ENCODE measurements at places on chromosomes 7 and 10.

DNA sequence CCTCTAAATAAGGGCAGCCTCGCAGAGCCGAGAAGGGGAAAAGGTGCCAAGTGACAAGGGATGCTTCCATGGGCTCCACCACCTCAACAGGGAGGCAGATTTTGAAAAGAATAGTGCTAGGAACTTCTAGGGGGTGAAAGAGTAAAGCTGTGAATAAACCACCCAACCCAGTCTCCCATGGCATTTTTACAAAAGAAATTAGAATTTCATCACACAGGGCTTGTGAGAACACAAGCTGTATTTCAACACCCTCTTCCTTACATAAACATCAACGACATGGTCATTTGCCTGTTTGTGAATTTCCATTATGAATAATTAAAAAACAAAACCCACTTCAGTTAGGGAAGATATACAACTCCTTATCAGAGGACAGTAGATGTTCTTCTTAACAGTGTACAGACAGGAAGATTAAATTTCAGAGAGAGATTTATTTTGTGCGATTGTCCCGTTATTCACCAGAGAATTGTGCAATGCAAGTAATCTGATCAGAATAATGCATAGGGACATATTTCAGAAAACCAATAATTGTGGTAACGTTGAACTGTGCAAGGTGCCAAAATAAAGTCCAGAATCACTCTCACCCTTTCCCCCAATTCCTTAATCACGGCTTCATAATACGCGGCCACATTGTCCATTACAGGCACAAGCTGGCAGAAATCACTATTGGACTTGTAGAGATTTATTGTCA, 207.8 kb upstream of the MGMT start:
- DNase-seq: no peak

DNA sequence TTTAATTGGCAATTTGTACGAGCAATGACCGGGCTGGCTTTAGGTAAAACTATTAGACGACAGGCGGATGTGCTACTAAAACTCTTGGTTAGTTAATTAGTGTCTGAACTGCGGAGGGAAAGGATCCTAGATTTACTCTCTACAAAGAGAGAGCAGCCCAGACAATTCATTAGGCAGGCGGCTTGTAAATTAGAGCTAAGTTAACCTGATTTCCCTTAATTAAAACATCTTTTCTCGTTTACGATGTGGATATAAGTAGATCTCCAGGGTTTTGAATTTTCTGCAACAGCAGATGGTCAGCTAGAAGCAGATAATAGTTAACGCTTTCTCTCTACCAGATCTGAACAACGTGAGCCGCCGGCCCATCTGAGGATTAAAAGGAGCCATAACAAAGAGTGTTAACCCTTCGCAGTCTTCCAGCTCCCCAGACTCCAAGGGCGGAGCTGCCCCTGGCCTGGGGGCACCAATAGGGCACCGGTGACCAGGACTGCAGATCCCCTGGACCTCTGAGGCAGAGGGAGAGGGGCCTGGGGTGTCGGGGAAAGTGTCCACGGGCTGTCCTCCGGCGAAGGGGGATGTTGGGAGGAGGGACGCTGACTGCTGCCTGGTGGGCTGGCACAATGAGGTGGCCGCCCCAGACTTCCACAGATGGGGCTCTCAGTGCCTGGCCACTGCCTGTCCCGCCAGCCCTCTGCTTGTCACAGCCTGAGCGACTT, 6.3 kb upstream of the UNCX start:
- DNase-seq: no peak

DNA sequence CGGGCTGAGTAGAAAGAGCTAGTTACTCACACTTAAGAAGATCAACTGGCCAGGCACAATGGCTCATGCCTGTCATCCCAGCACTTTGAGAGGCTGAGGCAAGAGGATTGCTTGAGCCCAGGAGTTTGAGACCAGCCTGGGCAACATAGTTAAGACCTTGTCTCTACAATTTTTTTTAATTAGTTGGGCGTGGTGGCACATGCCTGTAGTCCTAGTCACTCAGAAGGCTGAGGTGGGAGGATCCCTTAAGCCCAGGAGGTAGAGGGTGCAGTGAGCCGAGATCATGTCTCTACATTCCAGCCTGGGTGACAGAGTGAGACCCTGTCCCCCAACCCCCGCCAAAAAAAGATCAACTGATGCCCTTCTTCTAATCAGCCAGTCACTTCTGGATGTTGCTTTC, 74.6 kb upstream of the ATP6V0A4 start:
- no peak for DNase-seq

- DNase-seq: no peak
These were observed 10.6 kb downstream of the AUTS2 start for GRCh38 chr7:69608878-69609277.

DNA sequence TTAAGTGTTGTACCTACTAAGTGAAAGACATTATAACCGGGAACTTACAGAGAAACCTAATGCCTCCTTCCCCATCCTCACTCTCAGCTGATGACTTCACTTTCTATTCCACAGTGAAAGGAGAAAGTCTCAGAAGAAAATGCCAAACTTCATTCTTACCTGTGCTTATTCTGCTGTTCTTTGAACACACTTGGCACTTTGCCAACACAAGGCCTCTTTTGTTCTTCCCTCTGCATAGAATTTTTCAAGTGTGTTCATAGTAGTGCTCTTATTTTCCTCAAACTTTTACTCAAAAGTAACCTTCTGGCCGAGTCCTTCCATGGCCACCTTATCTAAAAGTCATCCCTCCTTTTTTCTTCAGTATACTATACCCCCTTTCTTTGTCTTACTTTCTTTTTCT, 59.4 kb upstream of the ETV1 start:
- DNase-seq: no peak

DNA sequence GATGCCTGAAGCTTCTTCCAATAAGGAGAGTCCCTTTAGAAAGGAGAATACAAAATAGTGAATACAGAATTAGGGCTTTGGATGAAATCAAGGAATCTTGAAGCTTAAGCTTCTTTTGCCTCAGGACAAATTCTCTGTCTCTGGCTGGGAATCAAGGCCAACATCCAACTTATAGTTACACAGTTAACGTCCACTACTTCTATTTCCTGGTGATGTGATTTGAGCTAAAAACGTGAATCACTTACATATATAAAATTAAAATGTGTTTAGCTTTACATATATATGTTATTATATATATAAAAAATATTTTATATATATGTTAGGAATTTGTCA, 11.4 kb upstream of the INPP5F start:
- no peak for DNase-seq

- no peak for DNase-seq
These were observed 109.3 kb upstream of the HPS1 start for GRCh38 chr10:98556061-98556460.

GRCh38 chr7:74044366-74045350, 16.7 kb downstream of the ELN start:
- DNase-seq: no peak

GRCh38 chr10:125208854-125209565, 48.6 kb upstream of the CTBP2 start:
- no peak for DNase-seq

DNA sequence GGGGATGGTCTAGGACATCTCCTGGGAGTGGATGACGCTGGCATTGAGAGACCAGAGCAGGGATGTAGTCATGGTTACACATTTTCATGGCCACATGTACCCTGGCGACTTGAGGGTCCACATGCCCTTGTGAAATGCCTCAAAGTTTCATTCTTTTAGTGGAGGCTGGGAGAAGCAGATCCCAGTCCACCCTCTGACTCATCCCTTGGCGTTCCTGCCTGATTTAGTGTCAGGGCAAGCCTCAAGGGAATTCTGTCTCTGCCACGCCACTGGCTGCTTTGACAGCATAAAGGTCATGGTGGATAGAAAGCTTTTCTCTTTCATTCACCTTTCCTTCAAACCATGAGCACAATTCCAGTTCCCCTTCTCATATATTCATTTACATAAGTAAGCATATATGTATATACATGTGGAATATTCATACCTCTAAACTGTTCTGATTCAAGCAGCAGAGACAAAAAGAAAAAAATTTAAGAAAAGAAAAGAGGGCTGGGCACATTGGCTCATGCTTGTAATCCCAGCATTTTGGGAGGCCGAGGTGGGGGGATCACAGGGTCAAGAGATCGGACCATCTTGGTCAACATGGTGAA, 21.8 kb upstream of the KIF5B start:
- no peak for DNase-seq

DNA sequence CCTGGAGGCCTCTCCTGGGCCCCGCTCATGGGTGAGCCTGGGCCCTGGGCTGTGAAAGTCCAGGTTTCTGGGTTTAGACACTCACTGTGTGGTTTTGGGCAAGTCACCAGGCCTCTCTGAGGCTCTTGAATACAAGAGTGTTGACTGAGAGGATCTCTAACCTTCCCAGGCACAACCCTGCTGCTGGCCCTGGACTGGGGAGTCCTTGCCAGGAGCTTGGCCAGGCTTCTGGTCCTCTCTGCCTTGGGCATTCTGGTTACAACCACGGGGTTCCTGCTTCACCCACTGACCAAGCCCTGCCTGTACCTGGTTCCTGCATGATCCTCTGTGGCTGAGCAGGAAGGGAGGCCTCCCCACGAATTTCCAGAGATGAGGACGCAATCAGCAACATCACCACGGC, 63.6 kb upstream of the COL13A1 start:
- DNase-seq: no peak

DNA sequence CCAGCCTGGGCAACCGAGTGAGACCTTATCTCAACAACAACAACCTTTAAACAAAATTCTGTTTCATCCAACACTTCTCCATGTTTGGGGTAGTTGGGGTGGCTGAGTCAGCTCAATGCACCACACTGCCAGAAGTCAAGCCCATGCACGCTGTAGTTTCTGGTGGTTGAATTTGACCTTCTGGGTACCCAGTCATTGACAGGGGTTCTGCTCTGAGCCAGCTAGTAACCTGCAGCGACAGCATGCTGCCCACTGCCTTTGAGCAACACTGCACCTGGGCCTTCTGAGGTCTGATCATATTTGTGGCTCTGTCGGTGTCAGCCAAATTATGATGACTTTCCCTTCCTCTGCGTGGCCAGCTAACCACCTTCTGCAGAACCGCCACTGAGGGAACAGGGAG, 84.6 kb upstream of the ZNF438 start:
- DNase-seq: no peak

GRCh38 chr10:23192712-23193434, 761 bp downstream of the PTF1A start:
- DNase-seq: no peak

DNA sequence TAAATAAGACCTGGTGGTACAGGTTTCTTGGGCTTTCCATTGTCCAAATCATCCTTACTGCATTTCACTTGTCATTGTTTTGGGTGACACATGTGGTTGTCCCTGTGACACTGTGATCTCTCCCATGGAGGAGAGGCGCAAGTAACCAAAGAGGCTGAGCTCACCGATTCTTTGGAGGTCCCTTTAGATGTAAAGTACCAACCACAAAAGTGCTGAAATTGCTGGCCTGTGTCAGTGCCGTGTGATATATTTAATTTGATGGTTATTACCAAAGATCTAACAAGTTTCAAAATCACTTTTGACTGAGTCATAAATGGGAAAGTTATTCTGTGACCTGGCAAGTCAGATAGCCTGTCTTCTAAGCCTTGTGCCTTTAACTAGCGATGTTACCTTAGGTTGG, 19.4 kb downstream of the MCM10 start:
- DNase-seq: no peak

- DNase-seq: no peak
These were observed 391.1 kb downstream of the PLXNA4 start for GRCh38 chr7:132185150-132185549.

DNA sequence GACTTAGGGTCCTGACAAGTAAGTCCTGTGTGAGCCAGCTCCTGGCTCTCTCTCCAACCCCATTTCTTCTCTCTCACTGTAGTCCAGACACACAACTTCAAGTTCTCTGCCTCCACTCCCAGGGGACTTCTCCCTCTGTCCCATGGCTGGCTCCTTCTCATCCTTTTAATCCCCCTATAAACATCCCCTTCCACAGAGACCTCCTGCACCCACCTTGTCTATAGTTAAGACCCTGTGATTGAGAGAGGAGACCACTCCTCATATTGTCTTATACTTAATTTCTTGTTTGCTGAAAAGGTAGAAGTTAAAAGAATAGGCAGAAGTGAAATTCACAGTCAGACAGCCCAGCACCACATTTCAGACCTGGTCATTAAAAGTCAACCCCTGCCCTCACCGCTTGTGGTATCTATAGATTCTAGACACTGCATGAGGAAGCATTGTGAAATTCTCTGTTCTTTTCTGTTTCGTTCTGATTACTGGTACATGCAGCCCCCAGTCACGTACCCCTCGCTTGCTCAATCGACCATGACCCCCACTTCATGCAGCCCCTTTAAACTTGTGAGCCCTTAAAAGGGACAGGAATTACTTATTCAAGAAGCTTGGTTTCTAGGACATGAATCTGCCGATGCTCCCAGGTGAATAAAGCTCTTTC, 125.6 kb upstream of the FRMD4A start:
- no peak for DNase-seq

- no peak for DNase-seq
These were observed 13.3 kb downstream of the OTUD1 start for GRCh38 chr10:23452033-23452655.

DNA sequence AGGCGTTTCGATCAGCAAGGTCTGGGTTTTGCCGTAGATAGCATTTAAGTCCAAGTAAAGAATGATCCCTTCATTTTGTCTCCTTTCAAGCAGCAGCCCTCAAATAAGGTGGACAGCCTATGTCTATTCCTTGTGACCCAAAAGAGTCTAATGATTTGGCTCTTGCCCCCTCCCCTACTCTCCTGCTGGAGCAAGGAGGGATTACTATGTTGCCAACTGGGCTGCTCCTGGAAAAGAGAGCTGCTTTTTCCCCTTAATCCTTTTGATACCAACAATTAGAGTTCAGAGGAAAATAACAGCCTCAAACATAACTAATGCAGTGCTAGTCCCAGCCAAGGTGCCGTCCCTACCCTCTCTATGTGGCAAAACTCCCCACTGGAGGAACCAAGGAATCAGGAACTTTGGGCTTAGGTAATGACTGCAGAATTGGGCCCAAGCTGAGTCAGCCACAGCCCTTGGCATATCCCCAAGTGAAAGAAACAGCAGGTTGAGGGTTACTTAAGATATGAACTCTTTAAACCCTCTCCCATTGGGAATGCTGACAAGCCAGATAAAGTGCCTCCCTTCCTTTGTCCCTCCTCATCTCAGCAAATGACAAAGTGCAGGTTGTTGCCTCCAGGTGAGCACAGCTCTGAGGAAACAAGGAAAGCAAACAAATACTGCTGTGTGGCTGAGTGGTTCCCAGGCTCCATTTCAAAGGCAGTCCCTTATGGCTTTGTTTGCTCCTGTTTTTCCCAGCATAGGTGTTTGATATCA, 643.7 kb downstream of the INHBA start:
- no peak for DNase-seq

- DNase-seq: no peak
These were observed 577.7 kb upstream of the AUTS2 start for GRCh38 chr7:69020536-69020935.

DNA sequence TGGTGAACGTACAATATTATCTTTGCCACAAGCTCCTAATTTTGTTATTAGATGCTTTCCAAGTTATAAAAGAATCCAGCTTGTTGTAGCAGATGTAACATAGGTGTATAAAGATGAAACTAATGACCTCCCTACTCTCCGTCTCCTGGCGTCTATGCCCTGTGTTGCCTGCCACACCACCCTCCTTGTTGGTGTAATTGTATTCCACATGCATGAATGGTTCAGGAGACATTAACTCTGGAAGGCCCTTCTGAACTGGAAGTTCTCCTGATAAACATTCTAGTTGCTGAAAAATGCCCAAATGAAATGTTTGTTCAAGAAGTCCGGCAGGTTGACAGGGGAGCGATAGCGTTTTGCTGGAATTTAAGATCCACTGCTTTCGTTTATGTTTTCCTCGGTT, 53.9 kb upstream of the SEPHS1 start:
- DNase-seq: no peak

- DNase-seq: no peak
These were observed 261.4 kb upstream of the ZWINT start for GRCh38 chr10:56622335-56622973.

GRCh38 chr10:86033581-86033980, 333.0 kb downstream of the GRID1 start:
- no peak for DNase-seq

Data from stimulated activated CD8-positive, alpha-beta memory T cell treated with anti-CD3 and anti-CD28 coated beads, Interleukin-2, amount 100 ng/mL, for 1 hour (primary cell).